Mesothelial cell of epicardium (in vitro differentiated cells): ENCODE measurements at places on chromosomes 2 and 18. TPM values are rescaled to one million over a fixed set of nuclear protein-coding genes. Genes with fewer than 3 reads are reported as not detected.

- H3K4me1 ChIP-seq, result no peaks in the 10 kb centered on the region
- DNase-seq, result no peak
- H3K4me3 ChIP-seq, result no peak overlapping the region
- no peaks in the 10 kb centered on the region for H3K36me3 ChIP-seq
Measured at GRCh38 chr18:54734059-54734458, 94.2 kb upstream of the RAB27B start.

DNA sequence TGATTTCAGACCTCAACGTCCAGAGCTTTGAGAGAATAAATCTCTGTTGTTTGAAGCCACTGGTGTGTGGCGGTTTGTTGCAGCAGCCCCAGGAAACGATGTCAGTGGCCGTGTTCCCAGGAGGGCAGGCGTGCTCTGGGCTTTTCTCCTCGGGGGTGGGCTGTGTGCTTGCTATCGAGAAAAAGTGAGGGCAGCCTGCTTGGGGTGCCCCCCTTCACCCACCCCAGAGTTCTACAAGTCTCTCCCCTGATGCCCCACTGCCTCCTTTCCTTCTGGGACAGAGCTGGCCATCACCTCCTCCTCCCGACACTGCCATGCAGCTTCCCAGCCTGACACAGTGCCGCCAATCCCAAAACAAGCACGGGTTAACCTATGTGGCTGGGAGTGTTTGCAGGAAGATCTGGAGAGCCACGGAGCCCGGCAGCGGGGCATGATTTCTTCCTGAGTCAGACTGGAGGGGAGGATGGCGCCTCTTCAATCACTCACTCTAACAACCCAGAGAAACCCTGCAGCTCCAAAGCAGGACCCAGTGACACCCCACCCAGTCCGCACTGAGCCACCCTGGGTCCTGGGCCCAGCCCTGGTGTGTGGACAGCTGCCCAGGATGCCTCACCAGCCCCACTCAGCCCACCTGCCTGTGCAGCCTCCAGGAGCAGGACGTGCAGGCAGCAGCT is 213.7 kb upstream of the RAB6C start:
- H3K36me3 ChIP-seq, result no peaks in the 10 kb centered on the region
- peaks cover 40% of the 10 kb centered on the region for H3K4me1 ChIP-seq
- peak overlapping the region; percentile 69 for H3K27ac ChIP-seq
- DNase-seq, result no peak

Gene HAAO
- 23.3 to 25.7 TPM (median 25.0 TPM) in 3 replicates for total RNA-seq

GRCh38 chr2:201833781-201834180 is 27.4 kb downstream of the CDK15 start:
- H3K27ac ChIP-seq, result no peak overlapping the region
- peaks cover 4% of the 10 kb centered on the region for H3K36me3 ChIP-seq
- H3K4me1 ChIP-seq, result no peaks in the 10 kb centered on the region

- H3K4me1 ChIP-seq, result peaks cover 5% of the 10 kb centered on the region
- DNase-seq, result no peak
- no peak overlapping the region for H3K4me3 ChIP-seq
- H3K27ac ChIP-seq, result no peak overlapping the region
- H3K36me3 ChIP-seq, result peaks cover 2% of the 10 kb centered on the region
- H3K27me3 ChIP-seq, result no peaks in the 10 kb centered on the region
Measured at GRCh38 chr2:196453613-196454047, 185.9 kb upstream of the CCDC150 start.

- H3K27me3 ChIP-seq, result no peaks in the 10 kb centered on the region
- H3K4me1 ChIP-seq, result peaks cover 4% of the 10 kb centered on the region
- H3K27ac ChIP-seq, result no peak overlapping the region
- peaks cover 2% of the 10 kb centered on the region for H3K36me3 ChIP-seq
Measured at GRCh38 chr18:49856496-49856895, 43.2 kb upstream of the ACAA2 start.

DNA sequence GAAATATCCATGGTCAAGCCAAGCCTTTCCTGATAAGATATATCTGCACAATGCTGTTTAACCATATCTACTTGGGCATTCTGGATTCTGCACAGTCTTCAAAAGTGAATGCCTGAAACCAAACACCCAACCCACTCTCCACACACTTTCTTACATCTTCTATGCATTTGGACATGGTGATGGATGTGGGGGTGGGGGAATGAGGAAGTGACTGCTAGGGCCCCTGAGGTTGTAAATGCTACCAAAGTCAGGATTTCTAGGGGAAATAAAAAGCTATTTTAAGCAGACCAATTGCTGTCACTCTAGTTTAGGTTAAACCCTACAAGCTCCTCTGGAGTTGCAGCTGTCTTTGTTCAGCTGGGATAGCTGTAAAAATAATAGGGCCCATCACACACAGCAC is 26.7 kb upstream of the TGFA start:
- no peak overlapping the region for H3K27ac ChIP-seq
- no peak for DNase-seq
- peaks cover 3% of the 10 kb centered on the region for H3K4me1 ChIP-seq

Gene FOXD4L1
- total RNA-seq, result 0.16 to 0.50 TPM (median 0.49 TPM) in 3 replicates

- no peaks in the 10 kb centered on the region for H3K36me3 ChIP-seq
- no peak overlapping the region for H3K4me3 ChIP-seq
- no peaks in the 10 kb centered on the region for H3K27me3 ChIP-seq
Measured at GRCh38 chr2:220044383-220044782, 417.0 kb downstream of the SLC4A3 start.

Gene FBXO41
- total RNA-seq, result 7.6 to 8.1 TPM (median 7.8 TPM) in 3 replicates

- no peak for DNase-seq
- H3K27me3 ChIP-seq, result peaks cover 11% of the 10 kb centered on the region
- peak overlapping the region; percentile 75 for H3K27ac ChIP-seq
- H3K4me3 ChIP-seq, result no peak overlapping the region
- H3K36me3 ChIP-seq, result no peaks in the 10 kb centered on the region
Measured at GRCh38 chr2:38438883-38439612, 62.0 kb upstream of the ATL2 start.

GRCh38 chr2:15941481-15941850 is 1.1 kb downstream of the MYCN start:
- peaks cover 39% of the 10 kb centered on the region for H3K4me1 ChIP-seq
- H3K4me3 ChIP-seq, result peak overlapping the region; percentile 95
- peak overlapping the region; percentile 93 for H3K27ac ChIP-seq
- H3K36me3 ChIP-seq, result peaks cover 14% of the 10 kb centered on the region

Gene IL1F10
- total RNA-seq, result not detected in 3 replicates

GRCh38 chr2:204197336-204198005 is 260.9 kb downstream of the ICOS start:
- H3K4me3 ChIP-seq, result no peak overlapping the region
- no peak overlapping the region for H3K27ac ChIP-seq
- H3K36me3 ChIP-seq, result no peaks in the 10 kb centered on the region
- H3K27me3 ChIP-seq, result peaks cover 49% of the 10 kb centered on the region
- peaks cover 4% of the 10 kb centered on the region for H3K4me1 ChIP-seq
- DNase-seq, result no peak

- no peak overlapping the region for H3K27ac ChIP-seq
- DNase-seq, result no peak
- no peaks in the 10 kb centered on the region for H3K4me1 ChIP-seq
Measured at GRCh38 chr2:28413152-28413898, 20.7 kb downstream of the FOSL2 start.

DNA sequence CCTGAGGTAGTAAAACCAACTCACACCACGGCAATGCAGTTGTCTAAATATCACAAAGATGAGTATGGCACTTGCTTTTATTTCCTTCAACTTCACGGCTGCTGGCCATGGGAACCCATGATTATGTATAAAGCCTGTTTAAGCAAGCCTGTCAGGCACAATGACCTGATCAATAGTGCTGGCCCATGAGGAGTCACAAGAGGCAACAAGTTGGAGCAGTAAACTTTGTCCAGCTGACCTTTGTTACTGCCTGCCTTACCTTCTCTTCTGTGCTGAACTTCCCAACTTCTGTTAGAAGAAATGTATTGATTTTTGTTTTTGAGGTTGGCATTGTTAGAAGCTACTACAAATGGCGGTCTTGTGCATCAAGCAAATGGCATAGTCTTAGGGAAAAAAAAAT is 151.9 kb downstream of the RAB3GAP1 start:
- DNase-seq, result no peak
- H3K27me3 ChIP-seq, result no peaks in the 10 kb centered on the region
- H3K4me3 ChIP-seq, result no peak overlapping the region
- peaks cover 2% of the 10 kb centered on the region for H3K36me3 ChIP-seq

DNA sequence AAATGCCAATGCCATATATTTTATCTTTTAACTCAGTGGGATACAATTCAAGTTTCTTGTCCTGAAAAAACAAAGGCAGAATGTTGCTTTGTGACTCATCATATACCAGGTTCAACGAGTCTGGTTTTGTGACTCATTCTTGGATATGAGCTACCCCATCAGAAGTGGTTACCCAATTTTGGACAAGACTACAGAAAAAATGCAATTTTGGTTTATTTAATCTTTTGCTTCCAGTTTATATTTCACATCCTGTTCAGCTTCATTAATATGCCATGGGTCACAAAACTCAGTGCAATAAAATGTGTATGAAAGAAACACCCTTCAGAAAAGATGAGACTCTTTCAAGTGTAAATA is 25.0 kb downstream of the FN1 start:
- no peaks in the 10 kb centered on the region for H3K4me1 ChIP-seq

- H3K4me1 ChIP-seq, result no peaks in the 10 kb centered on the region
- no peak overlapping the region for H3K27ac ChIP-seq
- peaks cover 42% of the 10 kb centered on the region for H3K36me3 ChIP-seq
- H3K4me3 ChIP-seq, result no peak overlapping the region
- no peaks in the 10 kb centered on the region for H3K27me3 ChIP-seq
Measured at GRCh38 chr2:231284296-231284695, 85.9 kb downstream of the ARMC9 start.

DNA sequence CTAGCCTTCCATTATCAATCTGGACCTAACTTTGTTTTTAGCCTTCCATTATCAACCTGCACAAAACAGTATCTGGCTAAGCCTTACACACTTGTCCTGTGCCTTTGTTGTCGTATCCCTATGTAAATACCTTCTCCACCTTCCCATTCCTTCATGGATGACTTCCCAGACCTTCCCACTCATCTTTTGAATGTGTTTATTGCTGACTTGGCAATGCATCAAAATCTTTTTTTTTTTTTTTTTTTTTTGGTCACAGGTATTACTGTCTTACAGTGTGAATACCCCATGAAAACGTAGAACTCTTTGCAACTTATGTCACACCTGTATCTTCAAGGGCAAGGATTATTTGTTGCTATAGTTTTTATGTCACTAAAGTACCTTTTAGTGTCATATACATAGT is 25.7 kb downstream of the RPE start:
- H3K4me3 ChIP-seq, result no peak overlapping the region
- no peak for DNase-seq
- peaks cover 17% of the 10 kb centered on the region for H3K36me3 ChIP-seq
- no peaks in the 10 kb centered on the region for H3K4me1 ChIP-seq
